ENCODE measurements at places on chromosomes 2 and 18.

- DNase-seq = no peak
These were observed 215.5 kb downstream of the TNS1 start for GRCh38 chr2:217787160-217787877.

GRCh38 chr2:105919826-105920225 is 175.1 kb downstream of the NCK2 start:
- peak; percentile 42 for DNase-seq

GRCh38 chr2:152134488-152135280 is 35.8 kb upstream of the CACNB4 start:
- no peak for DNase-seq

DNA sequence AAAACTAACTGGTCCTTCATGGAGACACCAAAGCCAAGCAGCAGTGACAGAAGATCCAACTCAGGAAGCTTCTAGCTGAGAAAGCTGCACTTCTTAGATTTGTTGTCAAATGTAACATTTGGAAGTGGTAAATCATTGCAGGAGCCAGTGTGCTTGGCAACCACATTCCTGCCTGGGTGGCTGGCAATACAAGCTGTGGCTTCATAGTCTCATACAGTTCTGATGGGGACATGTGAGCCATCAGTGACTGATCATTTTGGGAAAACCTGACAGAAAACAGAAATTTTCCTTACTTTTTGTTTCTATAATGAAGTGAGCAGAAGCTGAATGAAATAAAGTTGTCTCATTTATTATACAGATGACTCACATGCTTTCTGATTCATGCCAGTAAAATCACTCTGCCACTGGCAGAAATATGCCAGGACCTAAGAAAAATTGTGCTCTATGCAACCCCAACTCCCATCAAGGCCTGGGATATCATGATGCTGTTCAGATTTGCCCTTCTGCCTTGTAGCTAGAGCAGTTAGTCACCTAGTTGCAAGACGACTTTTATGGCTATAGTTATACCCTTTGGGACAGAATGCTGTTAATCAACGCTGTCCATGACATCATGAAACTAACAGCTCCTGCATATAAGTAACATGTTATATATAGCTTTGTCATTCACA is 508.1 kb downstream of the ADCYAP1 start:
- DNase-seq = no peak

- DNase-seq = no peak
These were observed 69.8 kb upstream of the KCTD1 start for GRCh38 chr18:26618135-26618534.

DNA sequence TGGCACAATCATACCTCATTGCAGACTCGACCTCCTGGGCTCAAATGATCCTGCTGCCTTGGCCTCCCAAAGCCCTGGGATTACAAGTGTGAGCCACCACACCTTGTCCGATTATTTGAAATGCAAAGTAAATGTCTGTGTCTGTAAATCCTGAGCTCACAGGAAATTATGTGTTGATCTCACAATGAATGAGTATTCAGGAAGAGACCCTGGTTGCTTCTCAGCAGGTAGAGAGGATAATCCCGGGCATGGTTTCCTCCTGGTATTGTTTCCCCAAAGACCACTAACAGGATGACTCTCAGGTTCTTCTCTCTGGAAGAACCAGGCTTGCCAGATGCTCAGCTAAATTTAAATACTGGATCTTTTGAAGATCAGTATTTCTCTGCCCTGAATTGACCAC is 147.6 kb downstream of the LDLRAD4 start:
- no peak for DNase-seq

GRCh38 chr2:144693179-144693578 is 173.3 kb upstream of the ZEB2 start:
- no peak for DNase-seq

GRCh38 chr18:12637901-12638643 is 19.8 kb downstream of the SPIRE1 start:
- no peak for DNase-seq

- DNase-seq = no peak
These were observed 772.3 kb downstream of the LRRTM4 start for GRCh38 chr2:76749858-76750257.

DNA sequence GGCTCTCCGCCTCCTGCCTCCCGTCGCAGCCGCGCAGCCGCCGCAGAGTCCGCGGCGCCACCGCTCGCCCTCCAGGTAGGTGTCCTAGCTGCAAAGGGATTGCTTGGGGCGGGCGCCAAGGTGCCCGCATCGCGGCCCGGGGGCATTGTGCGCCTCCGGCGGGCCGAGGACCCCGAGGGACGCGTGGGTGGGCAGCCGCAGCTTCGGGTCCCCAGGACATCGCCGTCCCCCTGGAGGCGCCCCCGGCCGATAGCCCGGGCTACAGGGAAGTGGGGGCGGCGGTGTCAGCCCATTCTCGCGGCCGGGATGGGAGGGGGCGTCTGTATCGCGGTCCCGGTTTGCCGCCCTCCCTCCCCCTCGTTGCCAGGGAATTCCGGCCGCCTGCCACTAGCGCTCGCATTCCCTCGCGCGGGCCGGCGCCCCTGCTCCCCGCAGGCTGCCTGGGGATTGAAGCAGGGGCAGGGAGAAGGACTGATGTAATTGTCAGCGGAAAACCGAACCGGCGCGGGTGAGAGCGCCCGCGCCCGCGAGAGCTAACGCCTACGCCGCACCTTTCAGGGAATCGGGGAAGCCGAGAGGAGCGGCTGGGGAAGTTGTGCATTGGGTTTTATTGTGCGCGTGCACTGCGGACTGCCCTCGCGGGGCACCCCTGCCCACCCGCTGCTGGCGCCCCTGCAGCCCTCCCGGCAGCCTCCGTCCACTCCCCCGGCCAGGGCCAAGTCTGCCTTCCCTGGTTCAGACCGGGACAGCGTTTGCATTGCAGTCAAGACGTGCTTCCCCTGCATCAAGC is 483 bp downstream of the OSBPL6 start:
- DNase-seq = no peak

DNA sequence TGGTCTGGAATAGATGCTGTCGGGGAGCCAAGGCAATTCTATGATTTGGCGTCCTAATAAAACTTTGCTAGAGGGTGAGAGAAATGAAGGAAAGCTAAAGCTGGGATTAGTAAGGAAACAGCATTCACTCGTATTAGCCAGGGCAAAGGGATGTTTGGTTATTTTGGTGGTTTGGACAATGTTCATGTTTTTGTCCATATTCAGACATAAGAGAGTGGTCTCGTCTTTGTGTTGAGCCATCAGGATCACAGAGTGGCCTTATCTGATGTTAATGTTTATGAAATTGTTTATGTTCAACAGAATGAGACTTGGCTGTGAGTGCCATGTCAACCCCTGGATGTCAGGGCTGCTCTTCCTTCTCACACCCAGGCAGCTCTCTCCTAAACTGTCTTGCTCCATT is 58.9 kb upstream of the EPC2 start:
- no peak for DNase-seq

DNA sequence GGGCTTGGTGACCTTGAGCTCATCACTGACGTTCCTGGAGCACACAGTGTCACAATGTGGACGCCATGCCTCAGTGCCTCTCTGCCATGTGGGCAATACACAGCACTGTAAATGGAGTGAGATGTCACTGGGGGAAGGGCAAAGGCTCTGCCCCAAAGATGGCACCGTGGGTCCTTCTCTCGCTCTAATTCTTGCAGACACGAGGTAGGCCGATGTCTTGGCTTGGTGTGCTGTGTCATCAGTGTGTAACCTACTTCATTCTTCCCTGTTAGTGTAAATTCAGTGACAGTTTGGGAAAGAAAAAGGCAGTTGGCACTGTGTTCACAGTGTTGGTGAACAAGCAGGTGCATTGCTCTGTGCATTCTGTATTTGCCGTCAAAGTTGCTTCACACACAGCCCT is 309.3 kb upstream of the MYT1L start:
- DNase-seq = no peak

GRCh38 chr18:63162271-63163014 is 157.1 kb downstream of the BCL2 start:
- DNase-seq = peak; percentile 17

DNA sequence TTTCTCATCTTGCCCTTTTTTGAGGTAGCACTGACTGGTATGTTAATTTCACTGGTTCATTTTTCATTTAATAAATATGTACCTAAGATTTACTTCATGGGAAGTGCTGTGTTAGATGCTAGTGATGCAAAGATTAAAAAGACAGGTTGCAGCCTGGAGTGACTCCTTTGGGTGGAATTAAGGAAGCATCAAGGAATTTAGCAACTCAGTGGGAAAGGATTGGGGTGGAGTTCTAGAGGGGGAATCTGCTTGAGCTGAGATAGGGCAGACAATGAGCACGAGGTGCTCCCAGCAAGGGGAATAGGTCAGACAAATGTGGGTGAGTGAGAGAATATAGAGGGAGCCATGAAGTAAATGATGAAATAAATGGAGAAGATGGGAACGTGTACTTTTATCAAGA is 57.0 kb downstream of the LYPD6 start:
- no peak for DNase-seq

DNA sequence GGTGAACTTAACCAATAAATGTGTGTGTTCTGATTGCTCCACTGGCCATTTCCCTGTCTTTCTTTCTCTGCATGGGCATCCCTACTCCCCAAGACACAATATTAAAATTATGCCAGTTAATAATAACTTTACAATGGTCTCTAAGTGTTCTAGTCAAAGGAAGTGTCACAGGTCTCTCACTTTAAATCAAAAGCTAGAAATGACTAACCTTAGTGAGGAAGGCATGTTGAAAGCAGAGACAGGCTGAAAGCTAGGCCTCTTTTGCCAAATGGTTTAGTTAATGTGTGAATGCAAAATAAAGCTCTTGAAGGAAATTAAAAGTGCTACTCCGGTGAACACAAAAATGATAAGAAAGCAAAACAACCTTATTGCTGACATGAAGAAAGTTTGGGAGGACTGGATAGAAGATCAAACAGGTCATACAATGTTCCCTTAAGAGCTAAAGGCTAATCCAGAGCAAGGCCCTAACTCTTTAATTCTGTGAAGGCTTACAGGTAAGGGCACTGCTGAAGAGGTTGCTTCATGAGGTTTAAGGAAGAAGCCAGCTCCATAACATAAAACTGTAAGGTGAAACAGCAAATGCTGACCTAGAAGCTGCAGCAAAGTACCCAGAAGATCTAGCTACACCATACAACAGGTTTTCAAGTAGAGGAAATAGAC is 44.0 kb upstream of the ARHGAP15 start:
- no peak for DNase-seq

Data from effector memory CD8-positive, alpha-beta T cell (primary cell).